ENCODE measurements at places on chromosomes 12 and 14. TPM values are rescaled to one million over a fixed set of nuclear protein-coding genes. Genes with fewer than 3 reads are reported as not detected.

DNA sequence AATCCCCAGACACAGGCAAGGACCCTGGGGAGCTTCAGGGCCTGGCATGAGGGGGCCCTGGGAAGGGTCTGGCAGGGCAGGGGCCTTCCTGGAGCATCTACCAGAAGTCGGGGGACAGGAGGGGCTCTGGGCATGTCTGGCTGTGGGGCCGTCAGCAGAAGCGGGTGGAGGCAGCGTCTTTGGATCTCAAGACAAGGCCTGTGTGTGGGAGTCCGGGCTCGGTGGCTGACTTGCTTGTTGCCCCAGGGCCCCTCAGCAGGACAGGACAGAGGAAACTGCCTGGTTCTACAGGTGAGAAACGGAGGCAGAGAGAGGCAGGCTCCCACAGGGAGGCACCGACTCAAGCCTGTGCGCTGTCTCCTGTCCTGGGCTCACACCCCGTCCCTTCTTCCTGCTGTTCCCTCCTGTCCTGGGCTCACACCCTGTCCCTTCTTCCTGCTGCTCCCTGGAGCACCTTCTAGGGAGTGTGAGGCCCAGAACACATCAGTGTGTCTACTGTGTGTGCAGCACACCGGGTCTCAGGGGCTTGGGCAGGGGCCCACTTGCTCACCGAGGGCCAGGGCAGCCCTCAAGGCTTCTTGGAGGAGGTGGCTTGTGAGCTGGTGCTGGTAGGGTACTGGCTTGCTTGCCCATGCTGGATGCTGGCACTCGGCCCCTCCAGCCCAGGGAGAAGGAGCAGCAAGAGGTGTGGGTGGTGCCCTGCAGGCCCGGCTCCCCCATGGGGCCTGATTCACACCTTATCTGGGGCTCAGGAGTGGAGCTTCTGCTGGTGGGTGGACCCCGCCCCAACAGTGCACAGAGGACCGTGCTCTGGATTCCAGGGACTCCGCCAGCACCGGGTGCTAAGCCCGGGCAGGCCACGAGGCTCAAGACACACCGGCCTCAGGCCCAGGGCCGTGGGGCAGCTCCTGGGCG is 14.9 kb downstream of the ASPG start:
- no peak for DNase-seq

- no peak for DNase-seq
Observed at GRCh38 chr12:120126635-120127005, 10.1 kb upstream of the RAB35 start.

Gene GPRC5D
- total RNA-seq = not detected

GRCh38 chr12:13101821-13102375 is 1.6 kb downstream of the GSG1 start:
- no peak for DNase-seq

DNA sequence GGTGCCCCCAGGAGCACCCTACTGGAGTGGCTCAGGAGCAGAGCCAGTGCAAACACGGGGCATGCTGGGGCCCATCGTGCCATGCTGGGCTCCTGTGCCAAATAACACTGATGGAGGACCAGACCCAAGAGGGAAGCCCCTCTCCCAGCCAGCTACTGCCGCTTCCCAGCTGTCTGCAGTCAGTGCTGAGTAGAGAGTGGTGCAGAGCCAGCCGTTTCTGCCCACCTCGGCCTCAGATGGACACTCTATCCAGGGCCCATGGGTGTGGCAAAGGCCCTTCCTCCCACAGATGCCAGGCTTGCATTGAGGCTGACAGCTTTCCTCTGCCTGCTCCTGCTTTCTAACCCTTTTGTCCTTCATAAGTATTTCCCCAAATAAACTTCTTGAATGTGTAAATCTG is 13.2 kb downstream of the CLBA1 start:
- DNase-seq = no peak

GRCh38 chr12:120979862-120980696 is 1.7 kb downstream of the HNF1A start:
- no peak for DNase-seq

All from uterus (tissue), 4 donors.